ENCODE measurements at places on chromosomes 6 and 20.

DNA sequence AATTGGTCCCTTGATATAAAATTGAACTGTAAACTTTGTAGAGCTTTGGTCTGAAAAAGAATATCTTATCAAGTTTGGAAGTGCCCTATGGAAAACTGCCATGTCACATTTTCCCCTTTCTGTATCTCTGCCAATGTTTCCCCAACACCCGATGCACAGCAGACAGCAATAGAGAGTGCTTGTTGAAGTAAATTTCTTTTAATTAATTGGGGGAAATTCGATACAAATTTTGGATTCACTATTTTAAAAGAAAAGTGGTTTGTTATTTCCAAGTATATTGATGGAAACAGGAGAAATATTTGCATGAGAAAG is 208.1 kb downstream of the OGFRL1 start:
- no peak for DNase-seq

DNA sequence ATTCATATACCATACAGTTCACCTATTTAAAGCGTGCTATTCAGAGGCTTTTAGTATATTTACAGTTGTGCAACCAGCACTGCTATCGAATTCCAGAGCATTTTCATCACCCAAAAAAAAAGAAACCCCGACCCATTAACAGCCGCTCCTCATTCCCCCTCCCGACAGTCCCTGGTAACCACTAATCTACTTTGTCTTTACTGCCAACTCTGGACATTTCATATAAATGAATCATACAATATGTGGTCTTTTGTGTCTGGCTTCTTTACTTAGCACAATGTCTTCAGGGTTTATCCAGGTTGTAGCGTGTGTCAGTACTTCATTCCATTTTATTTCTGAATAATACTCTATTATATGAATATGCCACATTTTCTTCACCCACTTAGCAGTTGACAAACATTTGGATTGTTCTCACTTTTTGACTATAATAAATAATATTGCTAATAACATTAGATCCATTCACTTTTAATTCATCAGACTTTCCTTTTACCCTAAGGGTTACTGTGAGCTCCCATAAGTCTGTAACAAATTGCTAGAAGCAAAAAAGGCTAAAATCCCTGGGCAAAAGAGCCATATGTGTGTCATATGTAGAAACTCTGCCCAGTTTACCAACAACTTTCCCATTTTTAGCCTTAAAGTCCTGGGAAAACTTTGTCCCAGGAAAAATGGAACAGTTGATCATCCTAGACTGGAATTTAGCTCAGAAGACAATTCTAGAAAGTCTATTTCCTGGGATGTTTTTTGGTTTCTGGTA is 23.2 kb upstream of the ROS1 start:
- no peak for DNase-seq

GRCh38 chr6:35610830-35611229 is 77.9 kb downstream of the FKBP5 start:
- DNase-seq = no peak

DNA sequence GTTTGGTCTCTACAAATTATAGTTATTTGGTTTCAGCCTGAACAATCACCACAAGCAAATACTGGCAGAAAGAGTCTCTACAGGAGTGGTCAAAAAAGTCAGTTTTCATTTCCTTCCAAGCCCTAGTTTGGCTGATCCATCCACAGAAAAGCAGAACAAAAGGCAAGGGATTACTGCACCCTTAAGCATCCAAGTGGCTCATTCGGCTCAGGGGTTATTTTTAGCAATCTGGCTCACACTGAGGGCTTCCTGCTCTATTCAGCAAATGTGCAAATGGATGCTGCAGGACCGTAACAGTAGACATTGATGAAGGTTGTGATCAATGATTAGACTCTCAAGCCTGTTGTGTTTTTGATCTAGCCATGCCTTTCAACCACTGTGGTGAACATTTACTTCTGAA is 62.2 kb upstream of the FABP7 start:
- DNase-seq = no peak

- no peak for DNase-seq
Measured at GRCh38 chr20:19926591-19926990, 90.6 kb upstream of the NAA20 start.

- no peak for DNase-seq
Measured at GRCh38 chr20:49318430-49319207, 40.8 kb upstream of the ZNFX1 start.

- no peak for DNase-seq
Measured at GRCh38 chr20:24797745-24798655, 151.1 kb upstream of the CST7 start.

DNA sequence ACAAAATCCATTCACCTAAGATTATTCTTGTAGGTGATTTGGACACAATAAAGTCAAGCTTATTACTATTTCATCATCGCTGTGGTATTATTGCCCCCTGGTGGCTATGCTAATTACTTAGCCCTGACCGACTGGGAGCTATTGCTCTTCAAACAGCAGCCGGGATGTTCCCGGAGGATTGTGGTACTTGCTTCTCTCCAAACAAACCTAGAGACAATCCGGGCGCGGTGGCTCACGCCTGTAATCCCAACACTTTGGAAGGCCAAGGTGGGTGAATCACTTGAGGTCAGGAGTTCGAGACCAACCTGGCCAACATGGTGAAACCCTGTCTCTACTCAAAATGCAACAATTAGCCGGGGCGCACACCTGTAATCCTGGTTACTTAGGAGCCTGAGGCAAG is 15.4 kb upstream of the STMND1 start:
- DNase-seq = peak; percentile 51

All from H54 (cell line).